Tibial nerve (tissue), 4 donors: ENCODE measurements at places on chromosomes 3 and 15. TPM values are rescaled to one million over a fixed set of nuclear protein-coding genes. Genes with fewer than 3 reads are reported as not detected.

Gene CFAP91
- 17.4 TPM for total RNA-seq

GRCh38 chr15:76439542-76439941 is 103.0 kb downstream of the ISL2 start:
- H3K36me3 ChIP-seq = no peaks in the 10 kb centered on the region
- no peak overlapping the region for H3K4me3 ChIP-seq
- DNase-seq = no peak

DNA sequence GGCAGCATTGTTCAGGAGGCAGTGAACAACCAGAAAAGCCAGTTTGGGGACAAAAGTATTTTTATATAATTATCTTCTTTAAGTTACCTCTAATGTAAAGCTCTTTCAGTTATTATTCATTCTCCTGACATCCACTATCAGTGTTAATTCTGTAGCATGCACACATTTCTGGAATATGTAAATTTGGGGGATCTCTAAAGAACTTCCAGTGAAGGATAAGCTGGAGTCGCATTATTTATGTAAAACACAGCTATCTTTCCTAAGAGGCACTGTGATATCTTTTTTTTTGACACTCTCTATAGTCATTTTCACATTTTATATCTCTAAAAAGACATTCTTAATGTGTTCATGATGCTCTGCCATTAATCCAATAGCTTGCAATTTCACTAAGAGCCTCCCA is 26.7 kb downstream of the SATB1 start:
- H3K27me3 ChIP-seq = no peaks in the 10 kb centered on the region
- no peak overlapping the region for H3K27ac ChIP-seq
- H3K36me3 ChIP-seq = no peaks in the 10 kb centered on the region
- no peaks in the 10 kb centered on the region for H3K4me1 ChIP-seq
- no peak for DNase-seq

Gene VPS33B
- 9.2 TPM for total RNA-seq

- H3K4me3 ChIP-seq = no peak overlapping the region
- H3K27ac ChIP-seq = no peak overlapping the region
- DNase-seq = no peak
- no peaks in the 10 kb centered on the region for H3K36me3 ChIP-seq
- H3K4me1 ChIP-seq = peaks cover 9% of the 10 kb centered on the region
These were observed 21.2 kb downstream of the IL17RD start for GRCh38 chr3:57143886-57144459.

DNA sequence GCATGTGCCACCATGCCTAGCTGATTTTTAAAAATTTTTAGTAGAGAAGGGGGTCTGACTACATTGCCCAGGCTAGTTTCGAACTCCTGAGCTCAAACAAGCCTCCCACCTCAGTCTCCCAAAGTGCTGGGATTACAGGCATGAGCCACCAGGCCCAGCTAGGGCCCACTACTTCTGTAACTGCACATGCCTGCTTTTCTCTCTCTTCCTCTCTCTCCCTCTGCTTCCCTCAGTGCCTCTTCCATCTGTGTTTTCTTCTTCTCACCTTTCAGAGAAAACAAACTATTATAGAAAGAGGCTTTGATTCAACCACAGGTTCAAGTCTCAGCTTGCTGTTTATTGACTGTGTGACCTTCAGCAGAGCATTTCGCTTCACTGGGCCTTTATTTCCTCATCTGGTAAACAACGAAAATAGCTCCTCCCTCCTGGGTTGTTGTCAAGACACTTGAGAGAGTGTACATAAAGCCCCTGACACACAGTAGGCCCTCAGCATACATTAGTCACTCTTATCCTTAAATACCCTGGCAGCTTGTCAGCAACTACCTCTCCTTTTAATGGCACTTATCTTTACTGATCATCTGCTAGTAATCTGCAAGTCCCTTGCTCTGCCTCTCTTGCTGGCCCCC is 10.2 kb downstream of the TADA3 start:
- H3K4me3 ChIP-seq = no peak overlapping the region
- H3K27ac ChIP-seq = no peak overlapping the region
- no peak for DNase-seq
- H3K27me3 ChIP-seq = no peaks in the 10 kb centered on the region
- peaks cover 81% of the 10 kb centered on the region for H3K36me3 ChIP-seq
- H3K4me1 ChIP-seq = no peaks in the 10 kb centered on the region

Gene ARHGEF3
- 21.9 TPM for total RNA-seq

Gene ATP13A5
- total RNA-seq = not detected

DNA sequence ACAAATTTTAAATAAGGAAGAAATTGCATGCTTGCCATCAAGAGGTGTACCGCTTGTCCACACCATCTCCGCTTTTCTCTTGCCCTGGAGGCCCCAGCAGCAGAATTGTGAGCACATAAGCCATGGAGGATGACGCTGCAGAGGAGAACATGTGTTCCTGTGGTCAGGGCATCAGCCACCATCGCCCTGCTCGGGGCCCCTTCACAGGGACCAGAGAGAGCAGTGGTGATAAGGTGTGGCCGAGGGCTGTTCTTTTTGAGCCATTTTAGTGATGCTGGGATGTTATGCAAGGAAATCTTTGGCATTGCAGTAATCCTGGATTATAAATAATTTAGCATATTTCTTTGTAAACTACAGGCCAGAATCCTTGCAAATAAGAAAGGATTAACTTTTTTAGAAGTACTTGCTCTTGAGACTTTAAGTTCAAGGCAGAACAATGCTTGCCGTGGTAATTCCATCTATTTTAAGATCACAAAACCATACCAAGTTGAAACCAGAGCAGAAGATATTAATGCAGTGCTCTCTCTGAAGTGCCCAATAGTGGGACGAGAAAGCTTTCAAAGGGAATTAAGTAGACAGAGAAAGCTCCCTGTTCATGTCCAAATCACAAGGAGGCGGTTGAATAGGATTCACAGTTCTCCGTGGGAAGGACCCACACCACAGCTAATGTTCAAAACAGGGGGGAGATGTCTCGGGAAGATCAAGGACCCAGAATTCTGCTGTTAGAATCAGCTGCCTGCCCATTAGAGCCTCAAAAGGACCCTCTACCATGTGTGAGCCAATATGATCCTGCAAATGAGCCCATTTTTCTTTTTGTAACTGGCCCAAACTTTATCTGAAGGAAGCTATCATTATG is 338.5 kb downstream of the RORA start:
- H3K4me3 ChIP-seq = no peak overlapping the region
- no peaks in the 10 kb centered on the region for H3K36me3 ChIP-seq
- peaks cover 13% of the 10 kb centered on the region for H3K4me1 ChIP-seq
- no peak overlapping the region for H3K27ac ChIP-seq

GRCh38 chr15:92656089-92656488 is 514 bp upstream of the FAM174B start:
- no peaks in the 10 kb centered on the region for H3K27me3 ChIP-seq
- peaks cover 5% of the 10 kb centered on the region for H3K36me3 ChIP-seq
- peaks cover 17% of the 10 kb centered on the region for H3K4me1 ChIP-seq

GRCh38 chr3:181892848-181893247 is 181.1 kb downstream of the SOX2 start:
- H3K36me3 ChIP-seq = no peaks in the 10 kb centered on the region
- no peaks in the 10 kb centered on the region for H3K27me3 ChIP-seq
- H3K4me3 ChIP-seq = no peak overlapping the region
- no peak for DNase-seq

- H3K4me1 ChIP-seq = no peaks in the 10 kb centered on the region
- H3K27ac ChIP-seq = no peak overlapping the region
- DNase-seq = no peak
- H3K36me3 ChIP-seq = no peaks in the 10 kb centered on the region
These were observed 61.4 kb downstream of the FRMD4B start for GRCh38 chr3:69324362-69325025.

DNA sequence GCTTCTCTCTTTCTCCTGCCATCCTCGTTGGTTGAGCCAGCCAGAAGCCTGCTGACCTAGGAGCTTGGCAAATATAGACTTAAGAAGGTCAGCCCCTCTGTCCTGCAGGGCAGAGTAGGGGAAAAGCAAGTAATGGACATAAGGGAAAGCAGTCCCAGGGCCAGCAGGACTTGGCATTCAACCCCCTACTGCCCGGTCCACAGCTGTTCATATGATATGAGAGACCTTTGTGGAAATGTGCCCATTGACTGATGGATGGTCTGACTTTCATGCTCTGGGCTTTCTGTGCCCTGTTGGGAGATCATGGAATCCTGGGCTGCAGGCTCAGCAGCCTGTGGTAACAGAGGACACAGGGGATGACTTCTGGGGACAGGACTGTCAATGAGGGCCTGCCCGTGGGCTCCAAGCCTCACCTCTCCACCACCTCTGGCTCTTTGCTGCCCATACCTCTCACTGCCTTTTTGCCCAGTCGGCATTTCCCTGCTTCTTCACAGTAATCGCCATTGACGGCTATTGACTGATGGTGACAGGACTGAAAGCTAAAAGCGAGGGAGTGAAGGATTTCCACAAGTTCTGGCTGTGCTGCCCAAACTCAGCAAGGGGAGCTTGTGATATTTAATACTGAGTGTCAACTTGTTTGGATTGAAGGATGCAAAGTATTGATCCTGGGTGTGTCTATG is 60.0 kb upstream of the NMNAT3 start:
- H3K36me3 ChIP-seq = no peaks in the 10 kb centered on the region
- no peaks in the 10 kb centered on the region for H3K4me1 ChIP-seq
- no peak for DNase-seq
- H3K27ac ChIP-seq = no peak overlapping the region
- H3K4me3 ChIP-seq = no peak overlapping the region

DNA sequence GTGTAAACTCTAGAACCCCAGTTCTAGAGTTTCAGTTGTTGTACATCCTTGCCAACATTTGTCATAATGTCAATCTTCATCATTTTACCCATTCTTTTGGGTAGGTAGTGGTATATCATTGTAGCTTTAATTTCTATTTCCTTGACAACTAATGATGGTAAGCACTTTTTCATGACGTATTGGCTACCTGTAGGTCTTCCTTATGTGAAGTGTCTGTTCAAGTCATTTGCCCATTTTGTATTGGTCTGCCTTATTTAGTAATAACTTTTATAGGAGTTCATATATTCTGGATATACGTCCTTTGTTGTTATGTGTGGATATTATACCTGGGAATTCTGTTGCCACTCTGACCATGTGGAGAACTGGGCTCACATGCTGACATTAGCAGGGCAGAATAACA is 73.8 kb upstream of the ACTC1 start:
- peaks cover 75% of the 10 kb centered on the region for H3K36me3 ChIP-seq
- no peak overlapping the region for H3K27ac ChIP-seq
- no peaks in the 10 kb centered on the region for H3K4me1 ChIP-seq
- H3K4me3 ChIP-seq = no peak overlapping the region
- H3K27me3 ChIP-seq = no peaks in the 10 kb centered on the region

DNA sequence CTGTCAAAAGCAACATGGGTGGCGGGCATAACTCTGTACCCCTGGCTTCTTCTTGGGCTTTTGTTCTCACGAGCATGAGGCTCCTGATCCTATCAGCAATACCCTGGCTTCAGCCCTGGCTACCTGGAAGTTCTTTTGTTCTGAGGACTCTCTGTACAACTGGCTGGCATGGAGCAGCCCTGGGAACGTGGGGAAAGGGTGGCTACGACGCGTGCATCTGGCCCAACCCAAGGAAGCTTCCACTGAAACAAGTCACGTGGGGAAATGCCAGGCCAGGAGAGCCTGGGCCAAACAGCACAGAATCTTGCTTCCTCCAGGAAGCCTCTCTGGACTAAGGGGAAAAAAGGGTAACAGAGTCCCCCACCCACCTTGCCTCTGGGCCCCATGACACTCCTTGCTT is 22.7 kb upstream of the ATP2B2 start:
- no peaks in the 10 kb centered on the region for H3K27me3 ChIP-seq
- H3K4me3 ChIP-seq = no peak overlapping the region
- no peak overlapping the region for H3K27ac ChIP-seq
- DNase-seq = no peak

- H3K4me3 ChIP-seq = no peak overlapping the region
- H3K4me1 ChIP-seq = no peaks in the 10 kb centered on the region
- H3K27me3 ChIP-seq = no peaks in the 10 kb centered on the region
These were observed 28.3 kb downstream of the SEC61A1 start for GRCh38 chr3:128080323-128081080.

GRCh38 chr3:127665165-127665564 is 7.6 kb upstream of the ABTB1 start:
- DNase-seq = no peak
- peaks cover 6% of the 10 kb centered on the region for H3K4me1 ChIP-seq
- H3K27me3 ChIP-seq = no peaks in the 10 kb centered on the region
- H3K36me3 ChIP-seq = no peaks in the 10 kb centered on the region

Gene RNU5B-1
- not detected for total RNA-seq

DNA sequence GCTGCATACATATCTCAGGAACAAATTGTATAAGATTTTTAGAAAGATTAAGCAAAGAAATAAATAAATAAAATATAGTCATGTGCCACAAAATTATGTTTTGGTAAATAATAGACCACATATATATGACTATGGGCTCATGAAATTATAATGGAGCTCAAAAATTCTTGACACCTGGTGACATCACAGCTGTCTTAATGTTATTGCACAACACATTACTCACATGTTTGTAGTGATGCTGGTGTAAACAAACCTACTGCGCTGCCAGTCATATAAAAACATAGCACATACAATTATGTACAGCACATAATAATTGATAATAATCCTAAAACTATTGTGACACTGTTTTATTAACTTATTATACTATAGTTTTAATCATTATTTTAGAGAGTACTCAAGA is 1159.1 kb downstream of the SI start:
- no peak overlapping the region for H3K27ac ChIP-seq
- H3K4me3 ChIP-seq = no peak overlapping the region
- no peaks in the 10 kb centered on the region for H3K27me3 ChIP-seq

GRCh38 chr15:60507596-60508424 is 28.9 kb upstream of the ICE2 start:
- peak; percentile 64 for DNase-seq
- no peak overlapping the region for H3K27ac ChIP-seq
- H3K4me3 ChIP-seq = no peak overlapping the region
- no peaks in the 10 kb centered on the region for H3K27me3 ChIP-seq
- no peaks in the 10 kb centered on the region for H3K36me3 ChIP-seq

- DNase-seq = no peak
- H3K4me3 ChIP-seq = no peak overlapping the region
- H3K36me3 ChIP-seq = peaks cover 9% of the 10 kb centered on the region
- no peaks in the 10 kb centered on the region for H3K27me3 ChIP-seq
- H3K4me1 ChIP-seq = peaks cover 3% of the 10 kb centered on the region
These were observed 122.3 kb upstream of the BHLHE40 start for GRCh38 chr3:4856986-4857385.

DNA sequence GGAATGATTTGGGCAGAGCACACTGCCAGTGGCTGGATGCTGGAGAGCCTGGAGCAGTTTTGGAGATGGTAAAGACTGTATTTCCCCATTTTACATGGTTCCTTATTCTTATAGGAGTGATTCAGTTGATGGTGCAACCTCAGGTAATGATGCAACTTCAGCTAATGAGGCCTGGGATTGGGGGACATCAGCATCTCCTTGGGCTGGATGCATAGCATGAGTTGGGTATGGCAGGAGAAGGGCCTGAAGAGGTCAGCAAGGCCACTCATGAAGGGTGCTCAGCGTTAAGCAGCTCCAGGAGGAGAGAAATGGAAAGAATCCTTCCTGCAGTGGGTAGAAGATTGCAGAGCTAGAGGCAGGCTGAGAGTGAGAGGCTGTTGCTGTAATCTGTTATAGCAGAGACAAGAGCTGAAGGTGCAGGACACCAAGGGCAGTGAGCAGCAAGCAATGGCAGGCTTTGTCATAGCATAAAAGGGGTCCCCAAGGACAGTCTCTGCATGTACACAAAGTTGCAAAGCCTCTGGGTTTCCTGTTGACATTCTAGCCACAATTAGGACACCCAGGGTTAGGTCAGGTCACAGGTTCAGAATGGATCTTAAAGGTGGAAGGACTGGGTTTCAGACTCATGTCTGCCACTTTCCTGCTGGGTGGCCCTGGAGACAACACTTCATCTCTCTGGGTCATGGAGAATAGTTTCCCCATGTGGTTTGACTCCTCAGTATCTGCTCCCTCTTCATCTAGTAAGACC is 29.5 kb upstream of the SNRK start:
- no peak for DNase-seq
- no peaks in the 10 kb centered on the region for H3K36me3 ChIP-seq
- no peak overlapping the region for H3K4me3 ChIP-seq
- no peaks in the 10 kb centered on the region for H3K27me3 ChIP-seq
- no peaks in the 10 kb centered on the region for H3K4me1 ChIP-seq

Gene MRAS
- 107 TPM for total RNA-seq
